Activated naive CD4-positive, alpha-beta T cell treated with Interleukin-2 at 50 U/mL for 16 hours (primary cell): ENCODE measurements at places on chromosomes 3 and 15.
A peak's percentile ranks its signal among the peaks of the same experiment; 100 is the strongest.

DNA sequence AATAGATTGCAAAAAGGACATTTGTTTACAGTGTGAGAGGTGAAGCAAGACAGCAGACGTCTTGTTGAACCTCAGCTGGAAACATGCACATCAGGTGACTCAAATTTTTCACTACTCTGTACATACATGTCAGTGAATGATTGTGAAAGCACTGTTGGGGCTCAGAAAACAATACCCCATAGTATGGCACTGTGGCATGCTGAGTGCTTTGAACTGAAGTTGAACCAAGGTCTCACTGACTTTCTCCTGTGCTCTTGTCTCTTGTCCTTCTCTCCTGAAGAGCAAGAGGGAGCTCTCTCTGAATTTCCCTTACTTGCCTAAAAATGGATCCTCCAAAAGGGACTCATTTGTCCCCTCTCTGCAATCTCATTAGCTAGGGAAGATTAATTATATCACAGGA is 24.5 kb upstream of the NEDD4 start:
- no peak for DNase-seq

GRCh38 chr15:75532413-75533250 is 46.5 kb downstream of the PTPN9 start:
- no peak for DNase-seq

- no peak for DNase-seq
Measured at GRCh38 chr3:146892041-146892440, 286.9 kb upstream of the PLSCR5 start.

DNA sequence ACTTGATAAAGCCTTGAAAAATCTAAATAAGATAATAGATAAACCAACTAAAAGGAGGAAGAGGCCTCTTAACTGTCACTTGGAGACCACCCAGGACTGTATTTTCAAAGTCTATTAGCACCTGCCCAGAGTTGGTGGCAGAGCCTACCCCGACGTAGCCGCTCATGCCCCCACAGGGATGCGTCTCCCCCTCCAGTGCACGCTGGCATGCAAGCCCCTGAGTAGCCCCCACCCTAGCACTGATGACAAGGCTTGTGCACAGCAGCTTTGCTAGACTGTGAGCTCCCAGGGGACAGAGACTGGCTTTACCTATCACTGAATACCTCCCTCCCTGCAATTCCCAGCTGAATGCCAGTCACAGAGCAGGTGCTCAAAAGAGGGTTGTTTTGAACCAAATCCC is 54.1 kb upstream of the HES1 start:
- DNase-seq: no peak

GRCh38 chr3:5212628-5213573 is 25.4 kb downstream of the EDEM1 start:
- no peak for DNase-seq

DNA sequence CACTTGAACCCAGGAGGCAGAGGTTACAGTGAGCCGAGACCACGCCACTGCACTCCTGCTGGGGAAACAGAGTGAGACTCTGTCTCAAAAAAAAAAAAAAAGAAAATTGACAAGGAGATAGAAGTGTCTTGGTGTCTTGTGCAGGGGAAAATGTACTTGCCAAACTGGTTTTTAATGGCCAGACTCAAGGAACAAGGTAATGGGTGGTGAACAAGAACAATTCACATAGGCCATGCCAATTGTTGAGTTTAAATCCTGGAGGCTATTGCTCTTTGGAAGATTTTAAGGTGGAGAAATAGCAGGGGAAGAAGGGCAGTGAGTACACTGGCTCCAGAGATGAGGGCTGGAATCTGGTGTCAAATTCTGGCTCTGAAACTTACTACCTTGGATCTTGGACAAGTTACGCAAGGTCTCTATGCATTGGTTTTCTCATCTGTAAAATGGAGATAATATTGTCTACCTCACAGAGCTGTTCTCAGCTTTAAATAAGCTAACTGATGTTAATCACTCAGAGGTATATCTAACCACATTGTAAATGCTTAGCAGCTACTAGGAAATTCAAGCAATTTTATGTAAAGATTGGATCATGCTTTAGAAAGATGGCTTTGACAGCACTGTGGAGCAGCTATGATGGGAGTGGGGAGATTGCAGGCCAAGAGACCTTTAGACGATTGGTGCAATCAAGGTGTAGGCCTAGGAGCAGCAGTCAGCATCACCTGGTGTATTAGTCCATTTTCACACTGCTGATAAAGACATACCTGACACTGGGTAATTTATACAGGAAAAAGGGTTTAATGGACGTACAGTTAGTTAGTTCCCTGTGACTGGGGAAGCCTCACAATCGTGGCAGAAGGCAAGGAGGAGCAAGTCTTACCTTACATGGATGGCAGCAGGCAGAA is 78.3 kb downstream of the B3GALNT1 start:
- no peak for DNase-seq

DNA sequence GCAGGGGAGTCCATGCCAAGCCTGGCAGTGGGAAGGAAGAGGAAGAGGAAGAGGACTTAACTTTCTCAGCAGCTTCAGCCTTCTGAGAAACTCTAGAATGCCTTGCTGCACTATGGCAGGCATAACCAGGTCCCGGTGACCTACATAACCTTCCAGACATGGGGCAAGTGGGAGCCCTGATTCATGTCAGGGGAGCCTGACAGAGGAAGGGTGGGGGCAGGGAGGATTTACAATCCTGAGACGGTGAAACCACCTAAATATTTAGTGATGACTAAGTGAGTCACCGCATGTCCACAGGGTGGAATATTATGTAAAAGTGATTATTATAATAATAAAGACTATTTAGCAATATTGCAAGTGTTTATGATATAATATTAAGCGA is 46.7 kb downstream of the AMOTL2 start:
- DNase-seq: no peak

DNA sequence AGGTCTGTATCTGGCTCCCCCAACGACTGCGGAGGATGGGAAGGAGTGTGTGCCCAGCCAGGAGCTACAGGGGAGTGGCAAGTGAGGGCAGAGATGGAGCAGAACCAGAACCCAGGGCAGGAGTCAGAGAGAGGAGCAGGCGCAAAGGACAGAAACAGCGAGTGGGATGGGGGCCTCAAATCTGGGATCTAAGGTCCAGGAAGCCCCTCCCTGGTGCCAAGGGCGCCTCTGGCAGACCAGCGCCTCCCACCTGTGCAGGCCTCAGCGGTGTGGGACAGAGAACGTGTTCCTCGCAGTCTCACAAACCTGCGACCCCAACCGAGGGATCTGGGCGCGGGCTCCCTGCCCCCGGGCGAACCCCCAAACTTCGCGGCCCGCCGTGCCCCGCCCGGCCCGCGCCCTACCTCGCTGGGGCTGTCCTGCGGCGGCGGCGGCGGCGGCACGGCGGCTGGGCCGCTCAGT is 301 bp downstream of the PCBP4 start:
- no peak for DNase-seq

DNA sequence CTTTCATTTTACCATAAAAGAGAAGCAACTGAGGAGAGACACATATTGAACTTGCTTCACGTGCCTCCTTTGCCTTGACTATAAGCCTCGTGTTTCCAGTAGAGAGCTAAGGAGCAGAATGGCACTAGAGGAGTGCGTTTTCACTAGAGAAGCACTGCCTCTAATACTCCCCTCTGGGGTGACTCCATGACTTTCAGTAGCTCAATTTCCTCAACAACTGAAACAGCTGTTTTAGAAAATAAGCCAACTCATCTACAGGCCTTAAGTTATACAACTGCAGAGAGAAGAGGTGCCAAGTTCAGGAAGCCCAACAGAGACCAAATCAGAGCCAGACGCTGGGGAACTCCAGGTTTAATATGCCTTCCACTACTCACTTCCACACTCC is 1.9 kb downstream of the UBP1 start:
- no peak for DNase-seq

DNA sequence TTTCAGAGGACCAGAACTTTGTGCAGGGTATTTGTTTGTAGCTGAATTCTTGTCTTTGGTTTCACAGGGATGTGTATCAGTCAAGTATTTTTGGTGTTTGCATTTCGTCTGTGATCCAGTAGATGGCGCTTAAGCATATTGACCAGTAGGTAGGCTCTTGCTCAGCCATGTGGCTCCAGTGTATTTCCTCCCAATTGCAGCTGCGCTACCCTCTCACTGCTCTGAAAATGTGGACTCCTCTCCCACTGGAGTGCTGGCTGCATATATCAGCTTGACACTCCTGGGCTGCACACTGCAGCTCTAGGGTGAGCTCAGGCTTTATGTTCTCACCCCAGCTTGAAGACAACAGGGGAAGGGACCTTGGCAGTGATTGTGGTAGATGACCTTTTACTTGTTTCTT is 1264.3 kb upstream of the ALCAM start:
- DNase-seq: no peak

DNA sequence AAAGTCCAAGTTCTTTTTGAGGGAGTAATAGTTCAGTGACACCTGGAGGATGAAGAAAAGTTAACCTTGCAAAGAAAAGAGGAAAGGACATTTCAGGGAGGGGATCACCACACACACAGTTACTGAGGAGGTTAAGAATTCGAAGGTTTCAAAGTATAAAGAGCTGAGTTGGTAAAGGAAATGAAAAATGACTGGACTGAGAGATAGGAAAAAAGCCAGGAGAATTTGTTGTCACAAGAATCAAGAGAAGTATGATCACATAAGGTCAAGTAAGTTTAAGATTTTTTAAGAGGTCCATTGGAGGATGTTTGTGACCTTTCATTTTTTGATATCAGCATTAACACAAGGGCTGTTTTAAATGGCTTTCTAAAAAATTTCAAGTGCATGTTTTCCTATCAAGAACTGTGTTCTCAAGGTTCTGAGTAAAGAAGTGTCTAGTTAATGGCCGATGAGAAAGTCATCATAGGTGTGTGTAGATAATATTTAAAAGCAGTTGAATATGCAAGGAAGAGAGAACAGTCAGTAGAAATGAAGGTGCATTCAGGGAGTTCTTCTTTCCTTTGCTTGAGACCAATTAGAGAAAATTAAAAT is 189.2 kb upstream of the RBMS3 start:
- DNase-seq: no peak

GRCh38 chr15:99443056-99443756 is 122.6 kb upstream of the MEF2A start:
- peak; percentile 1 for DNase-seq

DNA sequence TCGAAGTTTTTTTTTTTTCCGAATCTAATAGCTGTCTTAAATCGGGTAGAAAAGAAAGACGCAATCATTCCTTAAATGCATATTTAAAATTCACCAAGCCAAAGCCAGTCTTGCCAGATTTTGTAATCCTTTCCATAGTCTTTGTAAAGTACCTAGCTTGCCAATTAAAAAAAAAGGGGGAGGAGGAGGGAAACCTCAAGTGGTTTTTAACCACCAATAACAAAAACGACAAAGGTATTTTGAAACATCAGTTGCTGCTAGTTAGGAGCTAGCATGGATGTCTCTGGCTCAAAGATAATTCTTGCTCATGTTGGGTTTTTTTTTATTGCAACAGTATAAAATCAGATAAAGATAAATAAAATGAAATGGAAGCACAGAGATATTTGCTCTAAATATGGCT is 187.9 kb downstream of the MECOM start:
- no peak for DNase-seq

GRCh38 chr15:85756411-85757072 is 38.2 kb downstream of the KLHL25 start:
- DNase-seq: no peak

GRCh38 chr3:152209060-152209459 is 59.7 kb upstream of the MBNL1 start:
- no peak for DNase-seq

DNA sequence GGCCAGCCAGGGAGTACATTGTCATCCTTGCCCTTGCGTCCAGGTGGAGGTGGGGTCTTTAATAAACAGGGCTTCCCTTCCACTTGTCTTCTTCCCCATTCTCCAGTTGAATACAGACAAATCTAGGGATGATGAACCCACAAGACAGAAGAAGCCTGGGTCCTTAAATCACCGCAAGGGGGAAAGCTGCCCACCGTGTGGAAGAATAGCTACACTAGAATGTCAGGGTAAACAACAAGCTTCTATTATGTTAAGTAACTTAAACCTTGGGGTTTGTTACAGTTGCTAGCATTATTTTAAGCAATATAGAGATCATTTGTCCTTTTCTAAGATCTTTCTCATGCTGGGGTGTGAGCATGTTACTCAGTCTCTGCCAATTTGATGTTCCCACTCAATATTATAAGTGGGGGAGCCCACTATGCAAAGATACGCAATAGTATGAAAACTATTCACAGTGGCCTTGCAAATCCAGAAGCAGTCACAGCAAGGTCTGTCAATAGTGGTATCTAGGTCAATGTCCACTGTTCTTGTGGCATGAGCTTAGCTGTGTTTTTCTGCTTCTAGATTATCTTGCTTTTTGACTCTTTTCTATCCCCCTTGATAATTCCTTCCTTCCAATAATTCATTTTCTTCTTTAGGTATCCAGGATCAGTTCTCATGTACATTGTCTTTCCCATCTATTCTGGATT is 12.0 kb upstream of the PCCB start:
- DNase-seq: no peak

GRCh38 chr3:128285967-128286321 is 132.7 kb downstream of the EEFSEC start:
- DNase-seq: no peak

- no peak for DNase-seq
Measured at GRCh38 chr3:150005243-150006112, 34.8 kb upstream of the PFN2 start.

DNA sequence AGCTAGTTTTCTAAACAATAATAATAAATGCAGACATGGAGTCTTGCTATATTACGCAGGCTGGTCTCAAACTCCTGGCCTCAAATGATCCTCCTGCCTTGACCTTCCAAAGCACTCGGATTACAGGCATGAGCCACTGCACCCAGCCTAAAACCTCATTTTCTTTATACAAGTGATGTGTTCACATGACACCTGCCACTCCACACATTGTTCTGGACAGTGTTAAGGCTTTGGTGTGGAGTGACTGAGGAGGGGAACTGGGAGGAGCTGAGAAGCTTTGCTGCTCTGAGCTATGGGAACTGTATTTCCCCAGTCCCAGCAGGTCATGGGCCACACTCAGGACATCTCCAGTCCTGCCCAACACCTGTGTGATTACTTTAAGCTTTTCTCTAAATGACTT is 380.0 kb downstream of the LRTM1 start:
- DNase-seq: no peak

- DNase-seq: peak; percentile 71
Measured at GRCh38 chr15:38696109-38696727, 131.6 kb upstream of the RASGRP1 start.
